ENCODE measurements at places on chromosomes 3 and 15.

DNA sequence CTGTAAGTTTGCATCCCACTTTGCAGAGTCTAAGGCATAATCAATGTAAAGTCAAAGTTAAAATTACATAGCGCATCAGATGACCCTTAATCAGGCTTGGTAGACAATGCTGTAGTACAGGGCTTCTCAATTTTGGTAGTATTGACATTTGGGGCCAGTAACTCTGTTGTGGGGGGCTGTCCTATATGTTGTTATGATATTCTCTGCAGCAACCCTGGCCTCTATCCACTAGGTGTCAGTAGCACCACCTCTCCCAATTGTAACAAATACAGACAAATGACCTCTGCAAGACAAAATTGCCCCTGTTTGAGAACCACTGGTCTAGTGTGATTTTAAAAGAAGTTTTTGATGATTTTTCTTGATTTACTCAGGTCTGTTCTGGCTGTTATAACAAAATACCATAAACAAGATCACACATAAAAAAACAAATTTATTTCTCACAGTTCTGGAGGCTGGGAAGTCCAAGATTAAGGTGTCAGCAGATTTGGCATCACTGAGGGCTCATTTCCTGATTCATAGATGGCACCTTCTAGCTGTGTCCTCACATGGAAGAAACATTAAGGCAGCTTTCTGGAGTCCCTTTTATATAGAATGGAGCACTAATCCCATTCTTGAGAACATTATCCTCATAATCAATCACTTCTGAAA lies 37.6 kb upstream of the SLC9A9 start:
- DNase-seq, result peak; percentile 39

DNA sequence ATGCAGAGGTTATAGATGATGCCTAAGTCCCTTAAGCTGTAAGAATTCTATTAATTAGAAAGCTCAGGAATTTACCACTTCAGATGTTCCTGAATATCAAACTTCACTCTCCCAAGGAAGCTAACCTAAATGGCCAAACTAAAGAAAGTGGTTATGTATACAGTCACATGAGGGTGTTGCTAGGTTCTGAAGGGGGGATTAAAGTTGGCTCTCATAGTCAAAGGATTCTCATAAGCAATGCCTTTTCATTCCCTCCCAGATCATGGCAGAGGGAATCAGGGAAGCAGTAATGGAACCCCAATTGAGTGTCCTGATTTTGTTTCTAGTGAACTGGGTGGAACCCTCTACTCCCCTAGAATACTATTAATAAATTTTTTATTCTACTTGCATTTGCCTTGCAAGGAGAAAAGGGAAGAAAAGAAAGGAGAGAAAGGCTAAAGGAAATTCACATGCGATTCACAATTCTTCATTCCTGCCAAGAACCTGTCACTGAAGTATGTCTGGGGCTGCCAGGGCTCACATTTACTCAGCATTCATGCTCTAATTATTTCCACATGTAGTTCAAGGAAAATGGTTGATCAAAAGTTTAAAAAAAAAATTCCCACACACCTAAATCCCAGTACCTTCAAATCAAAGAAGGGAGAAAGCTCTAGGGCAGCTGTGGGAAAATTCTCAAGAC lies 25.1 kb downstream of the FSTL1 start:
- no peak for DNase-seq

GRCh38 chr15:45168751-45169551 lies 18.8 kb downstream of the SHF start:
- DNase-seq, result no peak

GRCh38 chr15:57708047-57708446 lies 1.5 kb downstream of the POLR2M start:
- DNase-seq, result no peak

GRCh38 chr3:197297002-197297401 lies 1.4 kb downstream of the DLG1 start:
- no peak for DNase-seq

- no peak for DNase-seq
Measured at GRCh38 chr3:129321887-129322286, 43.2 kb downstream of the HMCES start.

DNA sequence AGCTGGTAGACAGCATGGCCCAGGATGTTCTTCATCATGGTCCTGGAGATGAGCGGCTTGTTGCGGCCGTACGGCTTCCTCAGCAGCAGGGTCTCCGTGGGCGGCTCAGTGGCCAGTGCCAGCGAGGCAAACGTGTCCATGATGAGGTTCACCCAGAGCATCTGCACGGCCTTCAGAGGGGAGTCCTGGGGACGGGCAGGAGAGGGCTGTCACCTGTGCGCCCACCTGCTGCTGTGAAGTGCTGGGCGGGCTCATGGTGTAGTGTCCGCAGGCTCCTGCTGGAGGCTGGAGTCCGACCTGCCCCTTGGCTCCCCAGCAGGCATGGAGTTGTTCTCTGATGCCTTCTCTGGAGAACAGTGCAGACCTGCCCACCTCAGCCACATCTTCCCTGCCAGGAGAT lies 21.9 kb upstream of the SEC13 start:
- DNase-seq, result no peak

DNA sequence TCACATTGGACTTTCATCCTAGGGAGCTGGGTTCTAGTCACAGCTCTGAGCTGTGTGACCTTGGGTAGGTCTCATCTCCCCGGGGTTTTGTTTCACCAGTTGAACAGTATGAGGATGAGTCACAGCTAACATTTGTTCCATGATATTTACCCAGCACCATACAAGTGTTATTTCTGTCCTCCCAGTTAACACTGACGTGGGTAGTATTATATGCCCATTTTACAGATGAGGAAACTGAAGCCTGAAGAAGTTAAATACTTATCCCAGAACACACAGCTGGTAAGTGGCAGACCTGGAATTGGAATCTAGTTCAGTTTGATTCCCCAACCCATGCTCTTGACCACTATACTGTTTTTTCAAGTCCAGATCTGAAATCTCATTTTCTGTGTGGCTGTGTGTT lies 908 bp upstream of the RARB start:
- no peak for DNase-seq

GRCh38 chr15:75104804-75105557 lies 81.6 kb downstream of the PPCDC start:
- DNase-seq, result peak; percentile 28

- DNase-seq, result no peak
Measured at GRCh38 chr3:170956647-170957046, 48.2 kb upstream of the EIF5A2 start.

GRCh38 chr15:101026656-101027272 lies 107.6 kb downstream of the LRRK1 start:
- no peak for DNase-seq

- no peak for DNase-seq
Measured at GRCh38 chr3:175748087-175748730, 889.1 kb downstream of the NAALADL2 start.

- DNase-seq, result no peak
Measured at GRCh38 chr15:62841269-62841628, 201.3 kb upstream of the TPM1 start.

DNA sequence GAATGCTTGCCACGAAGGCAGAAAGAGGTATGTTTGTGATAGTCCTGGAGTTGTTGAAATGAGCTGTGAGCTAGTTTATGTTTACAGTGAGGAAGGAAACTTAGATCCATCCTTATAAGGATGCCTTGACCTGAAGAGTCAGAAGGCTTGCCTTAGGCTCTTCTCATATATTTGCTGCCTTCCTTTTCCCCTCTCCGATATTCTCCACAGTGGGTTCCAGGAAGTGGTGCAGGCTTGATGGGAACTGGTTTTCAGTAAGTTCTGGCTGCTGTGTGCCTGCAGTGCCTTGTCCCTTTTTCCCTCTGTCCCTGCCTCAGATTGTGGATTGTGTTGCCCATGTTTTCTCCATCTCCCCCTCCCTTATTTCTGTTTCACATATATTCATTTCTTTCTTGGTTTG lies 287.3 kb upstream of the UBE2E1 start:
- no peak for DNase-seq

DNA sequence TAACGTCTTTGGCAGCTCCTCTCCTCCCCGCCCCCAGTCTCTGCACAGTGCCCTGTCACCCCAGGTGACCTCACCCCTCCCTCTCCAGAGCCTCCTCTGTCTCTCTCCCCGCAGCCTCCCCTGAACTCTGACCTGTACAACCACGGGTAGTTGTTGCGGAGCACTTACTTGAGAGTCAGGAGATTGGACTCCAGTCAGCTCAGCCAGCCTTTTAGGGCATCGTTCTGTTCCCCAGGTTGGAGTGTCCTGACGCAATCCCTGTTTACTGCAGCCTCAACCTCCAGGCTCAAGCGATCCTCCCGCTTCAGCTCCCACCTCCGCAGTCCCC lies 177.7 kb downstream of the UACA start:
- DNase-seq, result peak; percentile 26

GRCh38 chr15:76098685-76099084 lies 38.9 kb downstream of the TMEM266 start:
- DNase-seq, result no peak

DNA sequence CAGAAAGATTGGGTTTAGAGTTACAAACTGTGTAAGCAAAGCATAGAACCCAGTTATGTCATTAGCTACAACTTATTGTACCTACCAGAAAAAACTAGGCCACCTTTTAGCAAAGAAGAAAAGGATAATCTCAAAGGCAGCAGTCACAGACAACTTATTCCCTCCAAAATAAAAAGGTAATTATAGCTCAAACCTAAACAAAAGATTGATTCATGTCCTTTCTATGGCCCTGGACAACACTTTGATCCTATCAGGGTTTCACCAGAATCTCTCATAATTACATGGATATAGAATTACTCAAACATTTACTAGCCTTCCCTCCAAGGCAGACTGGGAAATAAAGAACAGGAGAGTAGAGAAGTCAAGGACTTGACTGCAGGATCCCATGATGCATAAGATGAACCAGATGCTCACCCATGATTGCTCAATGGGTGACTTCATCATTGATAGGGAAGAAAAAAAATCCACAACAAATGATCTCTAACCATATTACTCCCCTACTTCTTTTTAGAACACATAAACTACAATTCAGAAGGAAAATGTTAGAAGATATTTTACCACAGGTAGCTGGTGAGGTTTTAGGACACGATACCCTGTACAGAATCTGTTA lies 17.4 kb downstream of the DET1 start:
- no peak for DNase-seq
